ENCODE measurements at places on chromosomes 16 and 17.

GRCh38 chr17:60036796-60037677, 41.7 kb downstream of the HEATR6 start:
- DNase-seq = peak; percentile 61
- H3K36me3 ChIP-seq = peaks cover 4% of the 10 kb centered on the region
- peaks cover 6% of the 10 kb centered on the region for H3K27me3 ChIP-seq
- H3K27ac ChIP-seq = no peak overlapping the region
- peaks cover 4% of the 10 kb centered on the region for H3K4me1 ChIP-seq

GRCh38 chr17:12730931-12731521, 58.3 kb upstream of the ARHGAP44 start:
- H3K4me3 ChIP-seq = no peak overlapping the region
- no peaks in the 10 kb centered on the region for H3K4me1 ChIP-seq
- H3K27me3 ChIP-seq = peaks cover 2% of the 10 kb centered on the region

GRCh38 chr17:7823581-7824001, 10.4 kb upstream of the KDM6B start:
- H3K36me3 ChIP-seq = no peaks in the 10 kb centered on the region
- H3K27ac ChIP-seq = no peak overlapping the region
- no peaks in the 10 kb centered on the region for H3K4me1 ChIP-seq
- no peak for DNase-seq

DNA sequence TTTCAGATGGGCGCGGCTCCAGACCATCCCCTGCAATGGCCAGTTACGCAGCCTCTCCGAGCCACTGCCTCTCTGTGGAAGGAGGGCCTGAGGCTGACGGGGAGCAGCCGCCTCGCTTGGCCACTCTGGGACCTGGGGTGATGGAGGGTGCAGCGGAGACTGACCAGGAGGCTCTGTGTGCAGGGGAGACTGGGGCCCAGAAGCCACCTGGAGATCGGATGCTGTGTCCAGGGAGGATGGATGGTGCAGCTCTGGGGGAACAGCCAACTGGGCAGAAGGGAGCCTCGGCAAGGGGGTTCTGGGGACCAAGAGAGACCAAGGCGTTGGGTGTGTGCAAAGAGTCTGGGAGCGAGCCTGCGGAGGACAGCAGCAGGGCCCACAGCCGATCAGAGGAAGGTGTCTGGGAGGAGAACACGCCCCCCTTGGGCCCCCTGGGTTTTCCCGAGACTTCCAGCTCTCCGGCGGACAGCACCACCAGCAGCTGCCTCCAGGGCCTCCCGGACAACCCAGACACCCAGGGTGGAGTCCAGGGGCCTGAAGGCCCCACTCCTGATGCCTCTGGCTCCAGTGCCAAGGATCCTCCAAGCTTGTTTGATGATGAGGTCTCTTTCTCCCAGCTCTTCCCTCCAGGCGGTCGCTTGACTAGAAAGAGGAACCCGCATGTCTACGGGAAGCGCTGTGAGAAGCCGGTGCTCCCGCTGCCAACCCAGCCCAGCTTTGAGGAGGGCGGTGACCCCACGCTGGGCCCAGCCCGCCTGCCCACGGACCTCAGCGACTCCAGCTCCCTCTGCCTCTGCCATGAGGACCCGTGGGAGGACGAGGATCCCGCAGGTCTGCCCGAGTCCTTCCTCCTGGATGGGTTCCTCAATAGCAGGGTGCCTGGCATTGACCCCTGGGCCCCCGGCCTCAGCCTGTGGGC, 17.4 kb upstream of the ZFPM1 start:
- H3K27ac ChIP-seq = no peak overlapping the region
- no peak for DNase-seq
- H3K27me3 ChIP-seq = no peaks in the 10 kb centered on the region
- H3K4me1 ChIP-seq = no peaks in the 10 kb centered on the region
- H3K4me3 ChIP-seq = no peak overlapping the region
- H3K36me3 ChIP-seq = no peaks in the 10 kb centered on the region

GRCh38 chr17:5667871-5668270, 83.6 kb upstream of the NLRP1 start:
- H3K4me1 ChIP-seq = no peaks in the 10 kb centered on the region
- no peak overlapping the region for H3K27ac ChIP-seq
- H3K27me3 ChIP-seq = peaks cover 19% of the 10 kb centered on the region
- no peak overlapping the region for H3K4me3 ChIP-seq
- DNase-seq = no peak

DNA sequence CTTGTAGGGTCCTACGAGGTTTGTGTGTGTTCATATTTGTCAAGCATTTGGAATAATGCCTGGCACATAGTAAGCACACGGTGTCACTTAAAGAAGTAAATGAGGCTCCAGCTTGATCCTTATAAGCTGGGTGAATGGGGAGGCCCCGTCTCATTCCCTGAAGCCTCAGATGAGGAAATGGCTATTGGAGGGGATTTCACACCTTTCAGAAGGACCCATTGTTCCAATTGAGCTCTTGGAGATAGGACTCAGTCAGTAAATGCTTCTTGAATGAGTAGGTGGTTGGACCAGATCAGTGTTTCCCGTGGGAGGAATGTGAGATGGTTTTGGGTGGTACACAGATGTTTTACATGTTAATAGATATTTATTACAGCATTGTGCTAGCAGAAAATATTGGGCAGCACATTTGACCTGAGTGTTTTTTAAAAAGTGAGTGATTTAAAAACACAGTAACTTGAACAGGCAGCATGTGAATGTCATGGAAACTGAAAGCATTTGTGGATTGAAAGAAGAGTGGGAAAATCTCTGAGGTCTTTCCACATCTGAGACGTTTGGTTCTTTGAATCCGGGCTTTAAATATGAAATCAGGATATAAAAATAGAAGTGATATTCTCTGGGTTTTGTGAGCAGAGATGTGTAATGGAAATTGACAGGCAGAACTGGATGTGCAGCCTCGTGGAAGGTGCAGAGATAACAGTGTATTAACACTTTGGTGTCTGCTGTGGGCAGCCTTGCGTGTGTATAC, 36.4 kb upstream of the ARHGAP17 start:
- peak overlapping the region; percentile 86 for H3K27ac ChIP-seq
- H3K4me1 ChIP-seq = peaks cover 23% of the 10 kb centered on the region
- peak overlapping the region; percentile 33 for H3K4me3 ChIP-seq
- DNase-seq = no peak
- no peaks in the 10 kb centered on the region for H3K36me3 ChIP-seq
- no peaks in the 10 kb centered on the region for H3K27me3 ChIP-seq

DNA sequence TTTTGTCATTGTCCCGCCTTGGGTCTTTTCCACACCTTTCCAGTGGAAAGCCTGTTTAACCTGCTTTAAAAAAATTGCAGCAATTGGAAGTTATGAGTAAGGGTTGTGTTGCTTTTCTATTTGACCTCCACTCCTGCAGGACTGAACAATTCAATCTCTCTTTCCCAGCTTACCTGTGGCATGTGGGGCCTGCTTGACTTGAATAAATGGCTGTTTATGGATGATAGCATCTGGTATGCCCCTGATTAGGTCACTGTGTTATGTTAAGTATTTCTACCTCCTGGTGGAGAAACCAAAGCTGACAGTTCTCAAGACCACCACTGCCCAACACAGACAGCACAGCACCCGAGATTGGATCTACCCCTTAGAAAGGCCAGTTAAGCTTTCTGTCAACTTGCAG, 64.8 kb upstream of the NOG start:
- no peak overlapping the region for H3K27ac ChIP-seq
- no peak overlapping the region for H3K4me3 ChIP-seq
- no peak for DNase-seq
- H3K4me1 ChIP-seq = no peaks in the 10 kb centered on the region

DNA sequence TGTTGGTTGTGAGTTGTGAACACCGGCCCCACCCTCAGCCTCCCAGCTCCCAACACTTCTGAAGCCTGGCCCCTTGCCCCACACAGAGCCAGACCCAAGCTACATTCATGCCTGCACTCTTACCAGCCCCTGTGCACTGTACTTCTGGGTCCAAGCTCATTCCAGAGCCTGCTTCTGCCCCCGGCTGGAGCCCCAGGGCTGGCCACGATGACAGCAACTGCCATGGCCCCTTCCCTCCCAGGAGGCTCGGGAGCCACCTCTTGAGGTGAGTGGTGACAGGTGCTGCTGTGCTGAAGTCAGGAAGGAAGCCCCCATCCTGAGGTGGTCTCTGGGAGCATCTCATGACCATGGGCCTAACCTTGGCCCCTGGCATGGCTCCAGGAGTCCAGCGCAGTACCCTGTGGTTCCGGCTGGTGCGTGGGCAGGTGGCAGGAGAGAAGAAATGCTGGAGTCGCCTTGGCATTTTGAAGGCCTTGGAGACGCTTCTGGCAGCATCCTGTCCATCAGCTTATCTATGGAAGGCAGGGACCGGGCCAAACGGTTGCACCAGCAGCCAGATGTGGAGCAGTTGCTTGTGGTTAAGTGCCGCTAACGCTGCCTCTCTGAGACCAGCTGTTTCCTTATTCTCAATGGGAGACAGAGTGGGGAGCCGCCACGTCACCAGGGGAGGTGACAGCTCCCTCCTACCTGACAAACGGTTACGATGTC, 3.9 kb upstream of the CDT1 start:
- no peaks in the 10 kb centered on the region for H3K36me3 ChIP-seq
- H3K27ac ChIP-seq = no peak overlapping the region
- DNase-seq = no peak
- H3K4me1 ChIP-seq = peaks cover 9% of the 10 kb centered on the region
- no peaks in the 10 kb centered on the region for H3K27me3 ChIP-seq
- H3K4me3 ChIP-seq = no peak overlapping the region

DNA sequence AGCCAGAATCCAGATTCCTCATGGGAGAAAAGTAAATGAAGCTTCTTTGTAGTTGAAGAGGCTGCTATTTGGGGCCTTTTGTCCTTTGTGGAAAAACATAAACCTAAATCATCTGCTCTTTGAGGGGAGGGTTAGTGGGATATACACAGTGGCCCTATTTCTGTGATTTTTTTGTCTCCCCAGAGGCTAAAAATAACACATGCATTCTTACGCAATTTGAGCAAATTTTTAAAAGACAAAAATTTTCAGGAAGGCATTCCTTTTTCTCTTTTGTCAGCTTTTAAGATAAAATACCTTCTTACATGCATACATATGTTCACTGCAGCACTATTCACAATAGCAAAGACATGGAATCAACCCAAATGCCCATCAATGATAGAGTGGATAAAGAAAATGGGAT, 165.5 kb downstream of the AXIN2 start:
- H3K27ac ChIP-seq = no peak overlapping the region
- DNase-seq = no peak
- no peaks in the 10 kb centered on the region for H3K27me3 ChIP-seq
- H3K4me3 ChIP-seq = no peak overlapping the region

- H3K36me3 ChIP-seq = peaks cover 1% of the 10 kb centered on the region
- peak within 1 kb of the TSS; percentile 82 for H3K4me3 ChIP-seq
- peaks cover 26% of the 10 kb centered on the region for H3K4me1 ChIP-seq
- H3K27me3 ChIP-seq = peaks cover 11% of the 10 kb centered on the region
- H3K27ac ChIP-seq = peak within 1 kb of the TSS; percentile 73
Measured at GRCh38 chr16:67326472-67327309, at the start of the genes KCTD19 and LRRC36. Gene KCTD19 (minus strand): TSS chr16:67326741. CDS start chr16:67326707, 34 bp downstream. Gene LRRC36 (plus strand): TSS chr16:67326815. CDS start chr16:67326863, 48 bp downstream.

DNA sequence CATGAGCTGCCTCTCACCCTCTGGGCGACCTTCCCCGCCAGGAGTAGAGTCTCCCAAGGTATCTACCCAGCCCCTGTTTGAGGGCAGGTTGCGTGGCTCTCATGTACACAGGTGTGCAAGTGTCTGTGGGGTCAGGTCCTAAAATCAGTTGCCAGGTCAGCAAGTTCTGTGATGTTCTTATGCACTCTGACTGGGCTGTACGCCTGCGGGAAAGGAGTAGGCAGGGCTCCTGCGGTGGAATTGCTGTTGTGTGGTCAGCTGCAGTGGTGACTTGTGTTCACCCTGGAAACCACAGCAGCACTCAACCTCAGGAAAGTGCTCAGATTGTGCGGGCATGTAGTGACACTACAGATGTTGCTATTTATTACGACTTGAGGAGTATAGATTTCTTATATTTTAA, 19.4 kb downstream of the NARF start:
- no peak overlapping the region for H3K4me3 ChIP-seq
- H3K36me3 ChIP-seq = peaks cover 11% of the 10 kb centered on the region
- no peaks in the 10 kb centered on the region for H3K27me3 ChIP-seq
- H3K27ac ChIP-seq = no peak overlapping the region
- H3K4me1 ChIP-seq = no peaks in the 10 kb centered on the region

DNA sequence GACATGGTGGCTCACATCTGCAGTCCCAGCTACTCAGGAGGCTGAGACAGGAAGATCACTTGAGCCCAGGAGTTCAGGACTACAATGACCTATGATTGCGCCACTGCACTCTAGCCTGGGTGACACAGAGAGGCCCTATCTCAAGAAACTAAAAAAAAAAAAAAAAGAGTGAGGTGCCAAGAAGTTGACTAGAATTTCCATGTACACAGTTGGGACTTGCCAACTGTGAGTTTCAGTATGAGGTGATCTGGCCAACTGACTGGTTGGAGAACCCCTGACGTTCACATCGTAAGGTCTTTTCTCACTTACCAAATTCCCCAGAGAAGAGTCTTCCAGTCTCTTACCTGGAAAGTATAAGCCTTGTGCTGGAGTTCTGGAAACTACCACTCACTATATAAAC, 3.1 kb upstream of the MED11 start:
- no peak for DNase-seq
- H3K27me3 ChIP-seq = no peaks in the 10 kb centered on the region
- peaks cover 18% of the 10 kb centered on the region for H3K4me1 ChIP-seq
- H3K4me3 ChIP-seq = no peak overlapping the region
- H3K36me3 ChIP-seq = peaks cover 2% of the 10 kb centered on the region

DNA sequence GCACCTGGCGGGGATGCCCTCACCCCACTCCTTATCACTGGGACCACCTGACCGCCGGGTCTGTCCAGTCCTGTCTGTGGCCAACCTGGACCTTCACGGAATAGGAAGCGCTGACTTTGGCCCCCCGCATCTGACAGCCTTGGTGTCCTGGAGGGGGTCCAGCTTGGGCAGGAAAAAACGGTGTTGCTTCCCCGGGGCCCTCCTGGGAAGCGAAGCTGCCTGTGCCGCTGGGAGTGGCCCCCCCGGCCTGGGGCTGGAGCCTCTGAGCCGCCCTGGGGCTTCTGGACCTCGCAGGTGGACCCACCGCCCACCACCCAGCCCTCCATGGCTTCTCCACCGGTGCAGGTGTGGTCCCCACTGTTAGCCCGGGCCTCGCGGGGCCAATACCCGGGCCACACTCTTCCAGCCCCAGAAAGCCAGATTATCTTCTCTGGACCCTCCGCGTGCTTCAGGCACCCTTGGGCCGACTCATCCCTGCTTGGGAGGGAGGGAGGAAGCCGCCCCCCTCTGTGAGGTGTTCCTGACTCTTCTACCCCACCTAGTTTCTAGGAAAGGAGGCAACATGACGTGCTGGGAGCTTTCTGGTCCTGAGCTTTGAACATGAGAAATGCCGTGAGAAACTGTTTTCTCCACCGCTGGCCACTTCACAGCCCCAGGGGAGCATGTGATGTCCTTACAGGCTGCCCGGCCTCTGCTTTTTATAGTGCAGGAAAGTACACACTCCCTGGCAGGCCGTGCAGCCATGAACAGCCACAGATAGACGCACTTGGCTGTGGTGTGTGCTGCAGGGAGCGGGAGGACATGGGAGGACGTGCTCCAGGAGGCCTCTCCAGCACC, 1.1 kb downstream of the C1QTNF1 start:
- H3K27ac ChIP-seq = no peak overlapping the region
- H3K27me3 ChIP-seq = peaks cover 21% of the 10 kb centered on the region
- H3K4me1 ChIP-seq = peaks cover 3% of the 10 kb centered on the region
- H3K36me3 ChIP-seq = no peaks in the 10 kb centered on the region
- DNase-seq = no peak
- peak overlapping the region; percentile 83 for H3K4me3 ChIP-seq

Data from memory B cell (primary cell).